ENCODE measurements at places on chromosomes 7 and 10. TPM values are rescaled to one million over a fixed set of nuclear protein-coding genes. Genes with fewer than 3 reads are reported as not detected.

GRCh38 chr10:48501226-48501625, 103.6 kb downstream of the ARHGAP22 start:
- DNase-seq: no peak

GRCh38 chr7:6268907-6269306, 3.5 kb downstream of the CYTH3 start:
- DNase-seq: no peak

- DNase-seq: no peak
These were observed 267.4 kb downstream of the ADK start for GRCh38 chr10:74418285-74418872.

ACTL6B gene
- total RNA-seq: not detected

- DNase-seq: no peak
These were observed 27.1 kb downstream of the PRLHR start for GRCh38 chr10:118568327-118568848.

GRCh38 chr10:16930540-16930939, 113.3 kb upstream of the RSU1 start:
- no peak for DNase-seq

DNA sequence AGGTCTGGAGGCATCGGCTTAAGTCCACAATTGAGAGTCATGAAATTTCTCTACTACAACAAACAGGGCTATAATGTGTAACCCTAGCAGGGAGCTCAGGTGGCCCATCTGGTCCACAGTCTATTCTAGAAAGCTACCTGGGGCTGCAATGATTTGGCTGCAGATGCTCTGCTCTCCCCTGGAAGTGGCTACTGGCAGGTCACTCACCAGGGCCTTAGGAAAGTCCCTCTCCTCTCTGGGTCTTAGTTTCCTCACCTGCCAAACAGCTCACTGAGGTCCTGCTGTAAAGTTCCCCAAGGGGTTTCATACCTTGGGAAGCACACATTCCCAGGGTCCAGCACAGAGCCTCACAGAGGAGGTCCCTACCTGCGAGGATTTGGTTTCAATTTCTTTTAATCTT, 2.5 kb downstream of the IGFBP3 start:
- DNase-seq: no peak

- DNase-seq: peak; percentile 37
These were observed 61.7 kb upstream of the C1QL3 start for GRCh38 chr10:16583382-16583781.

DNA sequence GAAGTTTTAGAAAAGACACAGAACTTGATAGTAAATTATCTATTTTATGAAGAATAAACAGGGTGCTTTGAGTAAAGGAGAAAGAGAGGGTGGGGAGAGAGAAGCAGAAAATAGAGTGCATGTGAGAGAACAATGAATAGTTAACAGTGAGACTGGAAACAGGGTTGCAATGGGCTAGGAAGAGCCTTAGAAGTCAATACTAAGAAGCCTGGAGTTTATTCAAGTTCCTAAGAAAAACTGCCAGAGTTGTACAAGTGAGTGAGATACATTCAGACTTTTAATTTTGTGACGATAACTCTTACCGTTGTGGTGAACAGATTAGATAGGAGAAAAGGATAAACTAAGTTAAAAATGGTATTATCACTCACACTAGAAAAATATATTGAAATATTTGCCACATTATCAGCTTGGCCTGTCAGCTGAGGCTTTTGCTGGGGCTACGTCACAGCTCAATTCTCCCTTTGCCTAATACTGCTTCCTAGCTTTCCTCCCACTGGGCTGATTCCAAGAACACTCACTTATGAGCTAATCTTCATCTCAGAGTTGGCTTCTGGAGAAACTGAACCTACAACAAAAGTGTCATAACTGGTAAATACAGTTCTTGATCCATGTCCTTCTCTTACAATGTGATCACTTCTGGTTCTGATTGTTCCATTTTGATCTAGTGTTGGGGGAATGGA, 92.7 kb downstream of the SEMA3D start:
- DNase-seq: no peak

GRCh38 chr7:73560109-73560835, 2.8 kb upstream of the BCL7B start:
- DNase-seq: no peak

DNA sequence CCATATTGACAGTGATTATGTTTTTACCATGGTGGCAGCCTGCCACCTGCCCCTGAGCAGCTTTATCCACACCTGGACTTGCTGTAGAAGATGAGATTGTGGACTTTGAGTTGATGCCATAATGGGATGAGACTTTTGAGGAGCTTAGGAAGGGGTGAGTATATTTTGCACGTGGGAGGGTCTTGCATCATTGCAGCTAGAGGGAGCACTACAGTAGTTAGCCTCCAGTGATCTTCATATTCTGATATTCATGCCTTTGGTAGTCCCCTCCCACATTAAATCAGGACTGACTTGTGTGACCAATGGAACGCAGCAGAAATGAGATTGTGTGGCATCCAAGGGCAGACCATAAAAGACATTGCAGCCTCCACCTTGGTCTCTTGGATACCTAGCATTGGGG, 18.2 kb upstream of the COL13A1 start:
- no peak for DNase-seq

FAS gene
- total RNA-seq: 3.7 TPM

ITPRIP gene
- 35.4 TPM for total RNA-seq

DNA sequence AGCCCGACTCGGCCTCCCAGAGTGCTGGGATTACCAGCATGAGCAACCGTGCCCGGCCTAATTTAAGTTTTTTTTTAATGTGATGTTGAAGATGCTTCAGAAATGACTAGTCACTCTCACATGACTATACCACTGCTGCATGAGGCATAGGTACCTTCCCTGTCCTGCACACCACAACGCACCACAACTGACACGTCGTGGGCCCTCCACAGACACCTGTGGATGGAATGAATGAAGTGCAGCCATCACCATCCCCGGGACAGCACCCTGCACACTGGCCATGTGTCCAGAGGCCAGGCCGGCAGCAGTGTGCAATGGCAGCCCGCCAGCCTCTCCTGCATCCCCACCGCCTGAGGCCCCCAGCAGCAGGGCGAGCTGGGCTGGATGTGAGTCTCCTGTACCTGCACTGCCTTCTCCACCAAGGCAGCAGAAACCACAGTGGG, 55.1 kb downstream of the VOPP1 start:
- DNase-seq: no peak

DNA sequence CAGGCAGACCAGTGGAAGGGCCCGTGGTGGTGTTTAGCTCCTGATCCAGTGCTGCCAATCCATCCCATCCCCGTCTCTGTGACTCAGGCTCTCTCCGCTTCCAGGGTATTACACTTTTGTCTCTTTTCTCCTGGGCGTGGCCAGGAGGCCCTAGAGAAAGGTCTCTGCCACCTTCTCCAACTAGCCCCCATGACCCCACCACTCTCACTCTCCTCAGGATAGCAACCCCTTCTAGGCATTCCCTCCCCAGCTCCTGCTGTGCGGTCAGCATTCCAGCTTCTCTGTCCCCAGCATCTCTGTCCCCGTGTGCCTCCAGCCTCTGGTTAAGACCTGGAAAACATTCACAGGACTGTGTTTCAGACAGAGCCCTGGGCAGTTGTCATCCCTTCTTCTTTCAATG, 36.2 kb upstream of the R3HCC1L start:
- DNase-seq: no peak

GRCh38 chr10:6719561-6719960, 139.5 kb upstream of the PRKCQ start:
- DNase-seq: no peak

DNA sequence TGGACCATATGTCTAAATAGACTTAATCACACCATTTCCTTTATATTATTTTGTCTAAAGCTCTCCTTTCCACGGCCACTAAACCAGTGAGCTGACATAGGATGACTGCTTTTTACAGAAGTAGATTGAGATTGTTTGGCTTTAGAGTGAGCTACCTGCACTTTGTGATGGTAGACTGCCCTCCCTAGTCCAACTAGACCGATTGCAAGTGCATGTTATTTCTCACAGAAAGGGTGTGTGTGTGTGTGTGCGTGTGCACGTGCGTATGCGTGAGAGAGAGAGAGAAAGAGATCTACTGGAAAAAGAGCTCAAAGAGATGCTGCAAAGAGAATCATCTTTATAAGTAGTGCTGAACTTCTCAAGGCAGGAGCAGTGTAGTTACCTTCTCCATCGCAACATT, 60.7 kb downstream of the VCL start:
- DNase-seq: no peak

Measured in left ventricle myocardium inferior (tissue), 1 donor.